ENCODE measurements at places on chromosomes 2 and 18. TPM values are rescaled to one million over a fixed set of nuclear protein-coding genes. Genes with fewer than 3 reads are reported as not detected.

Gene ALLC
- total RNA-seq, result not detected

Gene PROKR1
- total RNA-seq, result not detected

GRCh38 chr2:24821433-24821891 lies 28.2 kb downstream of the CENPO start:
- no peak for DNase-seq

DNA sequence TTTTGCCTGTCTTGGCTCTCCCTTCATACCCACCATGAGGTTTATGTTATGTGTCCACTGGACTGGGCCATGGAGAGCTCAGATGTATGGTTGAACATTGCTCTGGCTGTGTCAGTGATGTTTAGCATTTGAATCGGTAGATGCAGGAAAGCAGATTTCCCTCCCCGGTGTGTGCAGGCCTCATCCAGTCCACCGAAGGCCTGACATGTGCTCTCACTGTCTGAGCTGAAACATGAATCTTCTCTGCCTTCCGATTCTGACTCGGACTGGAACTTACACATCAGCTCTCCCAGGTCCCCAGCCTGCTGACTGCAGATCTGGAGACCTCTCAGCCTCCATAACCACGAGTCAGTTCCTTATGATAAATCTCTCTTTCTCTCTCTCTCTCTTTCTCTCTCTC lies 72.4 kb upstream of the SLC66A3 start:
- no peak for DNase-seq

GRCh38 chr2:158835431-158835830 lies 40.3 kb downstream of the DAPL1 start:
- DNase-seq, result no peak
